ENCODE measurements at places on chromosomes 3 and 15.

DNA sequence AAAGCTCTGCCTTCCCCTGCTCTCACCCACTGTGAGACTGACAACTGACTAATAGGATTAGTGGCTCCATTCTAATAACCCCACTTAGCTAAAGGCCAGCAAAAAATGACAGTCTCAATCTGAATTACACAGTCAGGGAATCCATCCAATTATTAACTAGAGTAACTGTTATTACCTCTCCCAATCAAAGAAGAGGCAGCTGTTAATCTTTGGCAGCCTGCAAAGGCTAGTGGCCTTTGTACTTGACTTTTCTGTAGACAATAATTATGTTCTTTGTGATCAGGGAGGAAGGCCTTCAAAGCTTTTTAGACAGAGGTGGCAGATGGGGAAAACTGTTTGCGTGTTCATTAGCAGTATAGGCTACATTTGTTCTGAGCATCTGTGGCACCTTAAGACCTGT, 177.7 kb downstream of the ISL2 start:
- DNase-seq, result no peak

- no peak for DNase-seq
These were observed 34.2 kb downstream of the ATP2B2 start for GRCh38 chr3:10471054-10471688.

- no peak for DNase-seq
These were observed 56.7 kb upstream of the LMCD1 start for GRCh38 chr3:8444883-8445282.

DNA sequence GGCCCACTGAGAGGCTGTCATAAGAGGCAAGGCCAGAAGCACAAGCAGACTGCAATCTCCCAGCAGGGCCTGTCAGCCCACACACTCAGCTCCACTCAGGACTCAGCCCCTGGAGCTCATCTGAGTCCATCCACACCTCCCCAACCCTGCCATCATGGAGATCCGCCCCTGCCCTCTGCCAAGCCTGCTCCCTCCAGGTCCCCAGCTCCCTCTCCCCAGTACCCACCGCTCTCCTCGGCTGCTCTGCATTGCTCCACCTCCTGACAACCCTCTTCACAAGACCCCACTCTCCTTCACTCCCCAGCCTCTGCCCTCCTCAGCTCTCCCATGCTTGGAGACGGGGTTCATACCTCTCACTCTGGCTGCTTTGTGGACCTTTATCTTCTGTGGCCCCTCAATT, 11.1 kb downstream of the POC1A start:
- no peak for DNase-seq

DNA sequence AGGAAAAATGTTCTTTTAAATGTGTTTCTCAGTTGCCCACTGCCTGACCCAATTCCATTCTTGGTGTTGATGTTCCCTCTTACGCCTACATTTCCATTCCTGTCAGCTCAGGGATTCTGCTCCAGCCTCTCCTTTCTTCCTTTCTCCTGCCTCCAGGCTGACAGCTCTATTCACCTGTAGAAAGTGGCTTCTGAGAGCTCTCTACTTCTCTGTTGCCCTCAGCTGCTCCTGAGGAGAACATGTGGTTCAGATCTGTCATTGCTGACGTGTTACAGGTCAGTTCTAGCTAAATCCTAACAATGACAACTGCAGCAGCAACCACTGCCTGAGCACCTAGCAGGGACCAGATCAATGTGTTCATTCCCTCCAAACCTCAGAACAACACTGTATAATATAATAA, 144.9 kb upstream of the PLAAT1 start:
- no peak for DNase-seq

DNA sequence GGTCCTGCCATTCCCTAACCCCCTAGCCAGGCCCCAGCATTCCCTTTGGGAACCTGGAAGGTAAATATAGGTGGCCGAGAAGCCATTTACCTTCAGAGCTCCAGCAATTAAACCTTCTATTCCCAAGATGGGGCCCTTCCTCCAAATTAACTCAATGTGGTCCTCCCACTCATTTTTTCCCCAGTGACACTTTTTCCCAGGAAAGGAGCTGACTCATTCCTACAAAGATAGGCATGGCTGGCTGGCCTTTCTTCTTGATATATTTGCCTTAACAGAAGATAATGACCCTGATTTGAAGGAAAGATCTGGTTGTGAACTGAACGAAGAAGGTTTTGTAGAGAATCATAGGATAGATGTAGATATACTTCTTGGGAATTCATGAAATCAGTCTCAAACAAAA, 279.0 kb upstream of the VEPH1 start:
- no peak for DNase-seq

GRCh38 chr3:131744765-131745164, 242.0 kb upstream of the MRPL3 start:
- DNase-seq, result no peak

Data from SHP77 treated with DMSO at 0.1 percent for 48 hours (cell line).